ENCODE measurements at places on chromosomes 12 and 14.

DNA sequence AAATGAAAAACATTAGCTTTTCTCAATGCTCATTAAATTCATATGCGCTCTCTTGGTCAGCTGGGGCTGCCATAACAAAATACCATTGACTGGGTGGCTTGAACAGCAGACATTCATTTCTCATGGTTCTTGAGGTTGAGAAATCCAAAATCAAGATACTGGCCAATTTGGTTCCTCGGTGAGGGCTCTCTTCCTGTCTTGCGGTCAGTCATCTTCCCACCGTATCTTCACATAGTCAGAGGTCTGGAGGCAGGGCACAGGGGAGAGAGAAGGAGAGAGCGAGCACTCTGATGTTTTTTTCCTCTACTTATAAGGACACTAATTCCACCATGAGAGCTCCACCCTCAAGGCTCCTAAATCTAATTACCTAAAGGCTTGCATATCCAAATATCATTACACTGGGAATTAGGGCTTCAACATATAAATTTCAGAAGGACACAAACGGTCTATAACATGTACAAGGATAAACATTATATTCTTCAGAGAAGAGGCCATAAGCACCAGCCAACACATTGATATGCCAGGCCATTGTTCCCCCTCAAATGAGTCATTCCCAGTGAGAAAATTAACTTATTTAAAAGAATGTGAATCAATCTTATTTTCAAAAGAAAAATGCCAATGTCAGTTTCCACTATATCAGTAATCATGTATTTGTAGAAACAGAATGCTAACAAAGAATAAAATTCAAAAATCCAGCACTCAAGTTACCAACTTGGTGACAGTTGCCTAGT, 152.2 kb downstream of the BTG1 start:
- no peak for DNase-seq

DNA sequence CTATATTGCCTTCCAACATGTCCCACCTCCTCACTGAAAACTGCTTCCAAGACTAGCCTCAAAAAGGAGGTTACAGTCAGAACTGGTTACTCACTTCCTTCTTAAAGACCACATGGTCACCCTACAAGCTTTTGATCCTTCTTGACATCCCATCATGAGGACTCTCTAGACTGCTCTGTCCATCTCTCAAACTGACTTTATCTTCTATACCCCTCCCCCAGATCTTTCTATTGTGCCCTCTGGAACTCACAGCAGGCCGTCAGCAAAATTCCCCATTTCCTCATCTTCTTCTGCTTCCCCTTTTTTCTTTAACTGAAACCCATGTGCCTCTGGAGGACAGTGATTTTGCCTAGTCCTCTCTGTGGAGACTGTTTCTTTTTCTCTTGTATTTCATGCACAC, 18.1 kb upstream of the IGF1 start:
- no peak for DNase-seq

- DNase-seq: no peak
Measured at GRCh38 chr12:86249851-86250250, 6.3 kb downstream of the MGAT4C start.

DNA sequence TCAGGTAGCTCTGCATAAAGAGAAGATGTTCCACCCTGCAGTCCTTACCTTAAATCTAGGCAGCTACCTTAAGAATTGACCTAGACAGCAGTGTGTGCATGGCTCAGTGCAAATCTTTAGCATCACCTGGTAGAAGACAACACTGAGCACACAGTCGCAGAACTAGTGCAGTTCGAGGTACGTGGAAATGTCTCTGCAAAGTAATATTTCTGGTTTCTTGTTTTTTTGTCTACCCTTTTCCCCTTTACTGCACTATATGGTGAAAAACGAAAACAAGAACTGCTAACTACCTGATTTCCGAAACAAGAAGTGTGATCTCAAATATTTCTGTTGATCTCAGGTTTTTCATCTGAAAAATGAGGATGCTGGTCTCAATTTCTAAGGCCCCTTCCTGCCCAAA, 82.5 kb downstream of the ETV6 start:
- no peak for DNase-seq

DNA sequence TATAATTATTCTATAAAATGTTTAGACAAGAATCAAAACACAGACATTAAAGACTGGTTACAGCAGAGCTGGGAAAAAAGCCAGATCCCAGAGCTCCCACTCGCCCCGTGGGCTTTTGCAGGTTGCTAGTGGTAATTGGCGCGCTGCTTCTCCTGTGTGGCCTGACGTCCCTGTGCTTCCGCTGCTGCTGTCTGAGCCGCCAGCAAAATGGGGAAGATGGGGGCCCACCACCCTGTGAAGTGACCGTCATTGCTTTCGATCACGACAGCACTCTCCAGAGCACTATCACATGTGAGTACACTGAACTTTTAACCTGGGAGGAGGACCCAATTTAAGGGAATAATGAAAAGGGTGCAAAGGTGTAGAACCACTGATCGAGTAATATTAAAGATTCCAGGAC, 7.5 kb downstream of the TMEM52B start:
- DNase-seq: no peak

GRCh38 chr14:73173092-73173735, 36.9 kb downstream of the PSEN1 start:
- peak; percentile 55 for DNase-seq

DNA sequence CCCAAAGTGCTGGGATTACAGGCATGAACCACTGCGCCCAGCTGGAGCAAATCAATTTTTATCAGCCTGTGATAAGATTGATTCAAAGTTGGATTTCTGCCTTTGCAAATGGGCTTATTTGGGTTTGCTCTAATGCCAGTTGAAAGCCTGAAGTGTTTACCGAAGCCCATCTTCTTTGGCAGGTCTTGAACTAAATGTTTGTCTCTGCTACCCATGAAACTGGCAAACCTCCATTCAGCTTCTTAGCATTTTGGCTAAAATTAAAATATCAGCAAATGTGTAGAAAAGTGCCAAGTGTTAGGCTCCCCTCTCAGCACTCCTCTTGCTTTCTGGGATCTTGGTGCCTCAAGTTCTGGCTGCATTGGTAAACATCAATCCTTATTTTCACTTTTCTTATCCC, 61.5 kb downstream of the MGAT4C start:
- DNase-seq: peak; percentile 72

DNA sequence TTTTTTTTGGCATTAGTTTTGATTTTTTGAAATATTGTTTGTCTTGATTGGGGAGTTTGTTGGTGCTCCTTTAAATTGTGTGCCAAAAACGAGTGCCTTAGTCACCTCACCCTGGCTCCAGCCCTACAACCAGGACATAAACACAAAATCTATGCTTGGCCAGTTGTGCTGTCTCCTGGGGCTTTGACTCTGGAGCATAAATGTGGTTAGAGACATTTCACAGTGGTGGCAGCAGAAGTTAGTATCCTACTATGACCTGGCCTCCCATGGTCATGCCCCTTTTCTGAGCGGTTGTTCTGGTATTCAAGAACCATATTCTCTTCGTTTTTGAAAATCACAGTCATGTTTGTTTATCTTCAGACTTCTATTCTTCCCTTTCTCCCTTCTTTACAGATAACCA, 70.7 kb upstream of the PSMA6 start:
- DNase-seq: no peak

GRCh38 chr12:72549184-72549583, 277.0 kb downstream of the TRHDE start:
- DNase-seq: no peak

DNA sequence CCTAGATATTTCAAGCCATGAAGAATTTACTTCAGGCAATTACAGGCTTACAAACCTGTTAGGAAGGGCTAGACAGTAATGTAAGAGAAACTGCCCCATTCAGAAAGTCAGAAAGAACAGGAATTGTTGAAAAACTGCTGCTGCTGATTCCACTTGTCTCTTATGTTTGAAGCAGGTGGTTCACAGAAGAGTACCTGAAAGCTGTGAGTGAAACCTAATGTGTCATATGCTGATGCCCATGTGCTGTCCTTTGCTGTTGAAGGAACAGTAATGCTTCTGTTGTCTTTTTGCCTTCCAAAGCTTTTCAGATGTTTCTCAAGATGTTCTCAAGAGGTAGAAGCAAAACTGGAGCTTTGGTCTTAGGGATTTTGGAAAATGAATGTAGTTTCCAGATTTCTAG, 39.0 kb downstream of the MNAT1 start:
- no peak for DNase-seq

GRCh38 chr14:102908766-102909455, 13.6 kb upstream of the AMN start:
- DNase-seq: no peak

DNA sequence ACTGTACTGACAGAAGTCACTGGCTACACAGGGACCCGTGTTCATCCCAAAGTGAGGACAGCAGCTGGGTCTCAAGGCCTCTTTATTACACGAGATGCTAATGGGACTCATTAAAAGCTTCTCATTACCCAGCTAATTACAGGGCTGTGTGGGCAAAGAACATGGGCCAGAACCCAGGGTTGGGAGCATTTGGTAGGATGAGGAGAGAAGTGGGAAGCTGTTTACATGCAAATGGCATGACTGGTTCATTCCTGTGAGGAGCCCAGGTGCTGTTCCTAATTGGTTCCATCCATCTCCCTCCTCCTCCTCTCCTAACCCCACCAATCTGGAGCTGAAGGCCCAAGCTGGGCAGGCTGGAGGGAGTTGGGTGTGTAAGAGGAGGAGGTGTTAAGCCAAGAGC, 8.9 kb upstream of the TAC3 start:
- DNase-seq: no peak

GRCh38 chr12:34298971-34299801, 276.9 kb downstream of the ALG10 start:
- DNase-seq: no peak

DNA sequence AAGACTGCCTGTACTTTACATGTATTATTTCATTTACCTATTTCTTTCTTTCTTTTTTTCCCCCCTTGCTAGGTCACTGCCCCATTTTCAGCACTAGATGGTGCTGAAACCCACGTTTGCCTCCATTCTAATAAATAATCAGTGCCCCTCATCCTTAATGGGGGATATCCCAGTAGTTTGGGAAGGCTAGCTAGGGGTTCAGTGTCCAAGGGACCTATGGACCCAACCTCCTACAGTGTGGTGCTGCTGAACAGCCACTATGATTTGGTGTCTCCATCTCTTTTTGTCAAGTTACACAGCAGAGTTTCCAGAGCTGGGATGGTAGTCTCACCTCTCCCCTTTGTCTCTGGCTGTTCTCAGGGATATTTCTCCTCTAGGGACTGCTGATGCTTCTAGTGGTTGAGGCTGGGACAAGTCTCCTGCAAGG, 6.5 kb upstream of the HCFC2 start:
- DNase-seq: peak; percentile 14

- DNase-seq: no peak
Measured at GRCh38 chr12:4947253-4947652, 37.5 kb downstream of the KCNA1 start.

GRCh38 chr12:90098132-90098779, 389.6 kb upstream of the ATP2B1 start:
- DNase-seq: no peak

- DNase-seq: no peak
Measured at GRCh38 chr14:68468437-68469207, 324.2 kb downstream of the ZFP36L1 start.

- DNase-seq: no peak
Measured at GRCh38 chr12:64566122-64566521, 44.2 kb upstream of the RASSF3 start.

DNA sequence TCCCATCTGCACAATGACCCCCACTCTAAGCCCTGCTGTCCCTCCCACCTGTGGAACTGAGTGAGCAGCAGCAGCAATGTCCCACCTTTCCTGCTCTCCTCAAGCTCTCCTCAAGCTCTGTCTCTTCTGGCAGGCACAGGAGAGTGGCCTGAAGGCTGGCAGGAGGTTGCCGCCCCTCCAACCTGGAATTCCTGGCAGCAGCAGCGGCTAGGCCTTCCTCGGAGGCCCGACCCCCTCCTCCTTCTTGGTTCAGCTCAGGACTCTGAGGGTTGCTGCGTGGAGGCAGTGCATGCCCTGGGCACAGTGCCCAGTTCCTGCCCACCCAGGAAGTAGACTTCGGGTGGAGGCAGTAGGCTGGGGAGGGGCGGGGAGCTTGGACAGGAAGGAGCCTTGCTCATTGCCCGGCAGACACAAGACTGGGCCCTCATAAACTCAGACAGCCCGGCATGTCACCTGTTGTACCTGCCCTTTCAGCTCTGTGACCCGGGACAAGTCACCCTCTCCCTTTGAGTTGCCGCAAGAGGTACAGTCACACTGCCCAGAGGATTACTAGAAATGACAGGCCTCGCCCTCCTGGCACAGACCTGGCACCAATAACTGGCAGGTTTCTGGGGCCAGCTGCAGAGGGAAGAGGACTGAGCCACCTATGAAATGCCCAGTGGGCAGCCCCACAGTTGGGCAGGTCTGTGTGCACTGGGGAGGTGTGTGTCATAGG, 2.1 kb upstream of the SERPINA1 start:
- DNase-seq: no peak

GRCh38 chr12:43462741-43463140, 89.3 kb downstream of the ADAMTS20 start:
- DNase-seq: no peak

DNA sequence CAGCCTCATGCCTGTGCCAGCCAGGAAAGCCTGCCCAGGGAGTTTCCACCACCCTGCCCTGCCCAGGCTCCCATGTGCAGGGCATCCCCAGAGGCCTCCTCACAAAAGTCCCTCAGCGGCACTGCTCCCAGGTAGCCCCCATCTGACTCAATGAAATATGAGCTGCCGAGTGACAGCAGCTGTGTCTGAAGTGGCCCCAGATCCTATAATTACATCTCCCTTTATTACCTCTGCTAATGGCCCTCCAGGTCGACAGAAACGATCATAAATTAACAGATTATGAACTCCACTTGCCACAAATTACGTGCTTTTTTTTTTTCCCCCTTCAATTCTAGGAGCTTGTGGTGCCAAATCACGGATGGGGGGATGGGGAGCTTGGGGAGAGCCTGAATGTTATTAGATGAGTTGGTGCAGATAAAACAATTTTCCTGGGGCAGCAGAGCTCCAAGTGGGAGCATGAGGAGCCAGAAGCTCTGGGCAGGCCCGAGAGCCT, 110.4 kb downstream of the ESRRB start:
- peak; percentile 46 for DNase-seq

DNA sequence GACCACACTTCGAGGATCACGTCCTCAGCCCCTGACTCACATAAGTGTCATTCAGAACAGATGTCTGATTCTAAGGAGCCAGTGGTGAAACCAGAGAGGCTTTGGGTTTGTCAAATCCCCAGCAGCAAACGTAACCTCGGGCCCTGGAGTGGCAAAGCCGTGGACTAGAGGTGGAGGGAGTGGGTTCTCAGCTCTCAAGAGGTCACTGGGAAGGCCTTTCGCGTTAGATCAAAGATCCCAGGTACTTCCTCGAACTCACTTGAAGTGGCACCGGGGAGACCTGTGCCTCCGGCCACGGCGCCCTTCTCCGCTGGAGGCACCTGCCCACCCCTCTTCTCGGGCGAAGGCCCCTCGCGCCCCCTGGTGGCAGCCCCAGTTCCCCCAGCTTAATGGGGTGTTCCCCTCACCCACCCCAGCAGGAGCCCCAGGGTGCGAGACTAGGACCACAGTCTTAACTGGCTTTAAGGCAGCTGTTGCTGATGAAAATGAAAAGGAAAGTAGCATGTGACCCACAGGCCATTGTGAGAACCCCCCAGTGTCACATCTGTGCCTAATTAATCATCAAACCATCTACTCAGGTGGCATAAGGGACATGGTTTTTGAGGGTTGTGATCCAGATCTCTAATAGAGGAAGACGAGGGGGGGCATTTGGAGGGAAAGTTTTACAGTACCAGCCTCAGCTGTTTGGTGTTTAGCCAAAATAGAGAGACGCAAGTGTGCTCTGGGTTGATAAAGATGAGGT, 672 bp upstream of the ESR2 start:
- DNase-seq: peak; percentile 72
